EL (cell line): ENCODE measurements at places on chromosomes 3 and 15.

GRCh38 chr15:80758130-80758745 is 20.9 kb upstream of the CEMIP start:
- no peak for DNase-seq

DNA sequence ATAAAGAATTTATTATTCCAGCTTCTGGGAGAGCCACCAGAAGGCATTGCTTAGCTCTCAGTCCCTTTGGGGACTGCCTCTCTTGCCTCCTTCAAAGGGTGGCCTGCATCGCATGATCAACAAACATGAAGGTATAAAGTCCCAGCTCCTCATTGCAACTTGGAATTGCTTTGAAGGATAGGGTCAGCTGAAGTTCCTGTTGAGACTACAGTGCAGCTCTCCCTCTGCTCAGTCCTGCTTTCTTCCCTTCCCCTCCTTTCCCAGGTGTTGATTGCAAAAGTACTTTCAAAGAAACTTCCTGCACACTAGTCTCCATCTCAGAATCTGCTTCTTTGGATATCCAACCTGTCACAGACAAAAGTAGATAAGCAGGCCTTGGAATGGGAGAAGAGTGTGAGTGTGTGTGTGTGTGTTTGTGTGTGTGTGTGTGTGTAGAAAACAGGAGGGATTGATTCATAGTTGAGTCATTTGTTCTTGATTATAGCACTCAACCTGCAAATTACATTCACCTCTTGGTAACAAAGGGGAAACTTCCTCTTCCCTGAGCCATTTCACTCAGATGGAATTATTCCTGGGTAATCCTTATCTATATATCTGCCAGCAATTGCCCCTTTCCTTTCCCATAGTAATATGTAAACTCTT is 13.7 kb downstream of the CCR8 start:
- DNase-seq = no peak

GRCh38 chr3:86451749-86452148 is 539.2 kb downstream of the VGLL3 start:
- no peak for DNase-seq

GRCh38 chr15:25690673-25691543 is 172.2 kb downstream of the ATP10A start:
- peak; percentile 51 for DNase-seq

- no peak for DNase-seq
These were observed 66.1 kb downstream of the CHCHD6 start for GRCh38 chr3:126770096-126770495.

- peak; percentile 59 for DNase-seq
These were observed 16.0 kb upstream of the MEGF11 start for GRCh38 chr15:66269326-66270090.

DNA sequence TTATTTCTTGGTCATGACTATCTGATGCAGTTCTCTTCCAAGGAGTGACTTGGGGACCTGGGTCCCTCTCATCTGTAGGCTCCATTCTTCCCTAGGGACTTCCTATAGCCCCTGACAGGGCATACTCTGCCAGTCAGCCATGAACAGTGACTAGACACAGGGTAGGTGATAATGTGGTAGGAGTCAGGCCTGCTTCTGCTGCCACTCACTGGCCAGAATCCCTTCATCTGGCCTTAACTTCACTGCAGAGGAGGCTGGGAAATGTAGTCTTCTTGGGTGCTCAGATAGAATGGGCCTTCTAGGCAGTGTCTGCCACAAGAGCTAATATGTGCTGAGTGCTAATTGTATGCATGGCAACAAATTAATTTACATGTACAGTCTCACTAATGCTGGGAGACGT is 84.5 kb downstream of the CACNA2D3 start:
- DNase-seq = no peak

- peak; percentile 82 for DNase-seq
These were observed 26.3 kb upstream of the TIPARP start for GRCh38 chr3:156648086-156648485.

- DNase-seq = no peak
These were observed 172.8 kb upstream of the C2CD4B start for GRCh38 chr15:62337934-62338333.

GRCh38 chr15:89593018-89593417 is 17.7 kb downstream of the TICRR start:
- DNase-seq = no peak

DNA sequence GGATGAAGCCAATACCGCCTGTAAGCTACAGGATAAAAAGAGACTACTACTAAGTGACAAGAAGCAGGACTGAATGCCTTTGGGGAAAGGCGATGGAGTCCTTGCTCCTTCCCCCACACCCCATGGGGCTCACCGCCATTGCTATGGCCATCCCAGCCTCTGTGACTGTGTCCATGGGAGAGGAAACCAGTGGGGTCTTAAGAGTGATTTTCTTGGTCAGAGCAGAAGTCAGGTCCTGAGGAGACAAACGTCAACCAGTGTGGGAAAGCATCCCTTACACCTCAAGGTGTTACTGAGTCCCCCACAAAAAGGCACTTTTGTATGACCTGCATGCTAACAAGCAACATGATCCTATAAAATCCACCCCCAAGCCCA is 913 bp downstream of the IMPDH2 start:
- DNase-seq = no peak

DNA sequence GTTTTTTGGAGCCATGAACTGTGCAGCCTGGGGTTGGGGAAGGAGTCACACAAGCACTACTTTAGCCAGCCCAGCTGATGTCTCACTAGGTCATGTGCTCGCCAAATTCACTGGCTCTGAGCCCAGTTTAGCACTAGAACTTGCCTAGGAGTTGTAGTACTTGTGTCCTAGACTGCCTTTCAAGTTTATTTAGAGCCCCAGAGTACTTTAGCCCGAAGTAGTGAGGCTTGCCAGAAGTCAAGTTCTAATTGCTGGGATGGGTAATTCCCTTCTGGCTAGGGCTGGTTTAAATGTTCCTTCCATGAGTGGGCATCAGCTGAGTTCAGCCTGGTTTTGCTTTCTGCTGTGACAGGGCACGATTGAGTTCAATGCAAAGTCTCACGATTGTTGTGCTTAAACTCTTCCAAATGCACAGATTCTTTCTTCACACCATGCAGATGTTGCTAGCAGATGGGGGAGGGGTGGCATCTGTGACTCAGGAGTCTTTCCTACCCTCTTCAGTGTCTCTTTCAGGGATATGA is 228.2 kb upstream of the ZPLD1 start:
- DNase-seq = peak; percentile 67

GRCh38 chr3:157127268-157127667 is 32.7 kb downstream of the CCNL1 start:
- no peak for DNase-seq

- DNase-seq = peak; percentile 39
These were observed 63.2 kb downstream of the ASB7 start for GRCh38 chr15:100665570-100665969.

DNA sequence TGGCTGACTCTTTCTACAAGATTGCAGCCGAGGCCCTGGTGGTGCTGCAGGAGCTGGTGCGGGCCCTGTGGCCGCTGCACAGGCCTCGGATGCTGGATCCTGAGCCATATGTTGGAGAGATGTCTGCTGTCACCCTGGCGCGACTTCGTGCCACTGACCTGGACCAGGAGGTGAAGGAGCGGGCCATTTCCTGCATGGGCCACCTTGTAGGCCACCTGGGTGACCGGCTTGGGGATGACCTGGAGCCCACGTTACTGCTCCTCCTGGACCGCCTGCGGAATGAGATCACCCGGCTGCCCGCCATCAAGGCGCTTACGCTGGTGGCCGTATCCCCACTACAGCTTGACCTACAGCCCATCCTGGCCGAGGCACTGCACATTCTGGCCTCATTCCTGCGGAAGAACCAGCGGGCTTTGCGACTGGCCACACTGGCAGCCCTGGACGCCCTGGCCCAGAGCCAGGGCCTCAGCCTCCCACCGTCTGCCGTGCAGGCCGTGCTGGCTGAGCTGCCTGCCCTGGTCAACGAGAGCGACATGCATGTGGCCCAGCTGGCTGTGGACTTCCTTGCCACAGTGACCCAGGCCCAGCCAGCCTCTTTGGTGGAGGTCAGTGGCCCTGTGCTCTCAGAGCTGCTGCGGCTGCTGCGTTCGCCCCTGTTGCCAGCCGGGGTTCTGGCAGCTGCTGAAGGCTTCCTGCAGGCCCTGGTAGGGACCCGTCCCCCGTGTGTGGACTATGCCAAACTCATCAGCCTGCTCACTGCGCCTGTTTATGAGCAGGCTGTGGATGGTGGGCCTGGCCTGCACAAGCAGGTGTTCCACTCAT is 20.3 kb downstream of the CAND2 start:
- DNase-seq = no peak

DNA sequence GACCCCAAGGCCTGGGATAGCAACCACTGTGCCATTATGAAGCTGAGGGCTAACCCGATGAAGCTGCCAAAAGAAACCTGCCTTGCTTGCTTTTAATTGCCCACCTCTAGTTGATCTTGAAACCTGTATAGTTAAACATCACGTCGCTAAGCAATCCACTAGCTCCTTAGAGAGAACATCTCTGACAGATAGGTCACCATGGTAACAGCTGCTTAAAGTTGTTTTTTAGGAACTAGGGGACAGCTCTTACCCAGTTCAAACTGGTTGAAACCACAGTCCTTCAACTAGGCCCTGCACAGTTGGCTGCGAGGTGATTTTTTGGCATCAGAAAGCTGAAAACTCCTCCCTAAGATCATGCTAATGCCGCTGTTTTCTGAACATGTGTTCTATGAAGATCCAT is 135.7 kb downstream of the EBLN2 start:
- DNase-seq = no peak

DNA sequence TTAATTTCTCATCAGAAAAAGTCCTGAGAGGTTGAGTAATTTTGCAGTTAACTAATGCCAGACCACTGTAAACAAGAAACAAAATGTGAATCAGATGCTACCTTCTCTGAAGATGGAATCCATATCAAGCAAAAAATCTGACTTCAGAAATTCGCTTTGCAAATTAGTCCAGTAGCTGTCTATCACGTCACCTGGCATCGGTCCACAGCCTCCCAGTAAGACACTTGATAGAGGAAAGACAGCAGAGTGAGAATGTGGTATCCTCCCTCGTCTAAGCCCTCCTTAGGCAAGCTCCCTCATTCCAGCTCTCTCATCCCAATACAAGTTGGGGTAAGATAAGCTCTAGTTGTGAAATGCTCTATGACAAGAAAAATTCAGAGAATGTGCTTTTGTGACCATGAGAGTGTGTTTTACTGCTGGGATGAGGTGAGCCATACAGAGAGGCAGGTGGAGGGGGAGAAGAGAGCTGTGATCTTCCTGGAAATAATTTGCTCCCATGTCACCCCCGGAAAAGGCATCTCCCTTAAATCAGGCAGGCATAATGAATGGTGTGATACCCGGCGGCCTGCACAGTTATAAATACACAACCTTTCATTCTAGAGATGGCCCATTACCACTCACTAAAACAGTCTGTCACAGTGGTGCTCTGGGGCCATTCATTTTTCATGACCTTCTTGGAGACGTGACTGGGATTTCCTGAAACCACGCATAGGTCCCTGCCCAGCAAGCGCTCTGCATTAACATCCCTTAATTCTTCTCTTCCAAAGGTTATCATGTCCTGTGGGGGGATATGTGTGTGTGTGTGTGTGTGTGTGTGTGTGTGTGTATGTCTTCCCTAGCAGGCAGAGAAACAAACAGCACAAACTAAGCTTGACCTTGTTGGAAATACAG is 602.0 kb upstream of the KCNMB2 start:
- DNase-seq = peak; percentile 90

DNA sequence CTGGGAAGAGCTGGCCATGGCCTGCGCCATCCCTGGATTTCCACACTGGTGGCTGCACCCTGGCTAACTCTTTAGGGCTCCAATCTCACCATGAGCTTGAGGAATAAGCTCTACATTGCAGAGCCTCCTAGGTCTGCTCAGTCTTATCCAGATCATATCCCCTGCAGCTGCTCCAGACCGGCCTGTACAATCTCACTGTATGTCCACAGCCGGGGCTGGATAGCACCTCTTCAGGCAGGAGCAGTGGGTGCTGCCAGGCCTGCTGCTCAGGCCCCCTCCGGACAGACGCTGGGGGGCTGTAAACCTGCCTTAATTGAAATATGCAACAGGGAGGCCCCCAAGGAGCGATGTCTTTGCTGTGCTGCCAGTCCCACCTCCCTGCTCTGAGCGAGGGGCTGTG is 15.6 kb downstream of the INSYN1 start:
- no peak for DNase-seq

DNA sequence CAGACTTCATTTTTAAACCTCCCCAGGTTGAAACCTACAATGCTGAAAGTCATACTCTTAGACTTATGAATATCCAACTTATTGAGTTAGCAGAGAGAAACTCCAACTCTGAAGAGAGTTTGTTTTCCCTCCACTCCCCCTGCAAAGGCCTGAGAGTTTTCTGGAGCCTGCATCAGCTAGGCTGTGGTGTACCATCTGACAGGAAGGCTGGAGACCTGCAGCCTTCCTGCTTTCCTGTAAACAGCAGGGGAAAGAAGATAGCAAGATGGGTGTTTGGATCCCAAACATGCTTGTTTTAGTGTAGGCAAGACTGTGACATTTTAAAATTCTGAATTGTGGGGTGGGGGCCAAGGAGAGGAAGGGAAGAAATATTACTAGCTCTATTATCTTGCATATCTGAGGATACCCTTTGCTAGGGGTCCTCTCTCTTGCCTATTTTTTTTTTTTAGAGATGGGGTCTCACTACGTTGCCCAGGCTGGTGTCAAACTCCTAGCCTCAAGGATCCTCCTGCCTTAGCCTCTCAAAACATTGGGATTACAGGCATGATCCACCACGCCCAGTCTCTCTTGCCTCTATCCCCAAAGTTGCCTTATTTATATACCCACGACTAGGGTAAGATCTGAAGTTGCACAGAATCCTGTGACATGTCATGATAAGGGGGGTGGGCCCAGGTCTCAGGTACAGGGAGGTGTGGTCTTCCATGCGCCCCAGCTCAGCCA is 51.0 kb upstream of the USP3 start:
- DNase-seq = no peak

- peak; percentile 67 for DNase-seq
These were observed 12.0 kb downstream of the FSTL1 start for GRCh38 chr3:120438665-120439370.

GRCh38 chr3:164539215-164539614 is 539.1 kb downstream of the SI start:
- no peak for DNase-seq

DNA sequence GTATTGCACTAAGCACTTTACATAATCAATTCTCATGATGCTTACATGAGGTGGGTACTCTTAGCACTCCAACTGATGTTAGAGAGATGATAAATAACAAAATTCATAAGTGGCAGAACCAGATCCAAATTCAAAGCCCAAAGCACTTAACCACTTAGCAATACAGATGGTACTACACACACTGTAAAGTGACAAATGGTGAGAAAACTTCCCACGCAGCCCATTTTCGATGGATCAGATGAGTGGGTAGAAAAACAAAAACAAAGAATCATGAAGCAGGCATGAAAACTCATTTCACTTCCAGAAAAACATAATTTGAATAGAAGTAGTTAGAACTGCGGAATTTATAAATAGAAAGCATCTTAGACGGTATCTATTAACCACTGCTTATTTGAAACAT is 66.2 kb downstream of the FRMD4B start:
- no peak for DNase-seq

- DNase-seq = no peak
These were observed at the start of gene LRRC3B for GRCh38 chr3:26622621-26623418. Gene LRRC3B (plus strand): TSS chr3:26622772. CDS start chr3:26709673, 86,901 bp downstream.
